ENCODE measurements at places on chromosomes 1 and 21.

DNA sequence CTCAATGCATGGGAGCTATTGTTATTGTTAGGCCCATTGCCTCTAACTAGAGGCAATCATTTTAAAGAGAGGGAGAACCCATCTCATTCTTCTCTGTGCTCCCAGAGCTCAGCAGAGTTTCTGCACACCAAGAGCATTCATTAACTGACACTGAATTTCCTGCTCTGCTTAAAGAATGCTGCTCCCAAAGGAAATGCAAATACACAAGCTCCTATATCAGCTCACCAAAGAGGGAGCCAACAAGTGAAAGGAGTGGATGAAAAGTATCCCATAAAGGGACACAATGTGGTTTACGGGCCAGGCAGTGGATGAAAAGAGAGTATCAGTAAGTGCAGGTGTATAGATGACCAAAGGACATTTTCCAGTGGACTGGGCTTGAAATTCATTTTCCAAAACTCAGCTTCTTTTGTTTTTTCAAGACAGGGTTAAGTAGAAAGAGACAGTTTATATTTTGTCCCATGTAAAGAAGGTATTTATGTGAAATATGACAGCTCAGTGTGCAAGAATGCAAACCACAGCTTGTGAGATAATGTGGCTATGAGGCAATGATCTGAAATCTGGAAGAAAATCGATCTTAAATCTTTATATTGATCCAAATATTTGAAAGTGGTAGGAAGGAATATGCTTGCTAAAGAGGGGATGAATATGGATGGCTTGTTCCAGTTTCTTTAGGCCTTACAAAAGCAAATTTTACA, 207.7 kb upstream of the CAMK1G start:
- no peak for DNase-seq

- DNase-seq, result no peak
These were observed 1.0 kb upstream of the SYNJ1 start for GRCh38 chr21:32728848-32729247.

- no peak for DNase-seq
These were observed 359.5 kb upstream of the PLXNA2 start for GRCh38 chr1:208603721-208604120.

GRCh38 chr1:208159555-208160258, 84.5 kb downstream of the PLXNA2 start:
- no peak for DNase-seq

DNA sequence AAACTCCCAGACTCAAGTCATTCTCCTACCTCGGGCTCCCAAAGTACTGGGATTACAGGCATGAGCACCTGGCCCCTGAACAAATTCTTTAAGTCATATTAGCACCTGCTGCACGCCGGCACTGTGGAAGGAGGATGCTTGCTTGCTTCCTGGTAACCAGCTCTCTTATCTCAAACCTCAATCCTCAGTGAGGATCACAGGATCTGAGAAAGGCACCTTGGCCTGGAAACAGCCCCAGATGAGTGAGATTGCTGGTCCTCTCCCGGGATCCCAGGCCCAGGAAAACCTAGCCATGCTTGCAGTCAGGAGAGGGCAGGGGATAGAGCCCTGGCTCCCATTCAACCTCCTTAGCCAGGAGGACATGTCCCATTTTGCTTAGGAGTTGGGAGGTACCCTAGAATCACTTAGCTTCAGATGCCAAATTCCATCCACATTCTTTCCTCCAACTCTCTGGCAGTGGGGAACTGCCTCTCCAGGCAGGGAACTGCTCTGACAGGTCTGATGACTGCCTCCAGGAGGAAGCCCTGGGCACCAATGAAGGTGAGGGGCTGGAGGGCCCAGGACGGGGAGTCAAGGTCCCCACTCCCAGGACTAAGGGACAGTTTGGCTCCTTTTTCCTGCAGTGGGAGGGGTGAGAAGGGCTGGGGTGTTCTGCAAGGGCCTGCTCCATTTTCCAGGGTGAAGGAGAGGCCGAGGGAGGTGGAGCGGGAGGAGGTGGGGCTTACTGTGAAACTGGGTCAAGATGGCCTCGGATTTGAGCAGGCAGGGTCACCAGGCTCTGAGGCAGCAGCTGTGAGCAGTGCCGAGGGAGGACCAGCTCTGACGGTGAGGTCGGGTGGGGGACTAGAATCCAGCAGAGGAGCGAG, 9.5 kb downstream of the GPR37L1 start:
- DNase-seq, result no peak

- no peak for DNase-seq
These were observed 78.3 kb downstream of the LRRC8C start for GRCh38 chr1:89711140-89711778.

GRCh38 chr1:70899735-70900134, 147.9 kb downstream of the PTGER3 start:
- DNase-seq, result no peak

DNA sequence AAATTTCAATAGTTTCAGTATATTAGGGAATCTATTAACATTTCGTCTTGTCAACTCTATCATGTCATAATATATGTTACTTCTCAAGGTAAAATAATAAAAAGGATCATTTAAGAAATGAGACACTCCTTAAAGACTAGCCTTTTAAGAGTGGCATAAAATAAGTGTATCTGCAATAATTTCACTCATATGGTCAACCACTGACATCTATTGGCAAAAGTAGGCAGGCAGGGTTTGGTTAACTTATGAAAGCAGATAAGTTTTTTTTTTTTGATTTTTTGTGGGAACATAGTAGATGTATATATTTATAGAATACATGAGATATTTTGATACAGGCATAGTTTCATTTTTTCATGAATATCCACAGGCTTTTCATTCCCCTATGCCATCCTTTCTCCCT, 5.5 kb upstream of the RGS21 start:
- no peak for DNase-seq

DNA sequence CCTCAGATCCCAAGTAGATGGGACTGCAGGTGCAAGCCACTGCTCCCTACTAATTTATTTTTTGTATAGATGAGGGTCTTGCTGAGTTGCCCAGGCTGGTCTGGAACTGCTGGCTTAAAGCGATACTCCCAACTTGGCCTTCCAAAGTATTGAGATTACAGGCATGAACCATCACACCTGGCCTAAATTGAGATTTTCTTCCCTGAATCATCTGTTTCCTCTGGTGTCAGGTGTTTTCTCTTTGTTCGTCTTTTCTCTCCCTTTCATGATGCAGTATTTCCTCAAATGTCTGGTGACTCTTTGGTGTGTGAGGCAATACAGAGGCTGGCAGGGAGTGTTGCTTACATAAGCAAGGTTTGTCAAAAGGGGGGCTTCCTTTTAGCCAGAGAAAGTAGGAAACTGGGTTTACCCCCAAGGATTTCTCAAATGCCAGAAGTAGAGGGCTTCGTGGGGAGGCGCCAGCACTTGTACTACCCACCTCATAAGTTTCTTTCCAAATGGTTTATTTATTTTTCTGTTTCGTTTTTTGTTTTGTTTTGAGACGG, 27.6 kb downstream of the CLDN14 start:
- DNase-seq, result no peak

GRCh38 chr1:97573553-97573952, 347.3 kb downstream of the DPYD start:
- no peak for DNase-seq

DNA sequence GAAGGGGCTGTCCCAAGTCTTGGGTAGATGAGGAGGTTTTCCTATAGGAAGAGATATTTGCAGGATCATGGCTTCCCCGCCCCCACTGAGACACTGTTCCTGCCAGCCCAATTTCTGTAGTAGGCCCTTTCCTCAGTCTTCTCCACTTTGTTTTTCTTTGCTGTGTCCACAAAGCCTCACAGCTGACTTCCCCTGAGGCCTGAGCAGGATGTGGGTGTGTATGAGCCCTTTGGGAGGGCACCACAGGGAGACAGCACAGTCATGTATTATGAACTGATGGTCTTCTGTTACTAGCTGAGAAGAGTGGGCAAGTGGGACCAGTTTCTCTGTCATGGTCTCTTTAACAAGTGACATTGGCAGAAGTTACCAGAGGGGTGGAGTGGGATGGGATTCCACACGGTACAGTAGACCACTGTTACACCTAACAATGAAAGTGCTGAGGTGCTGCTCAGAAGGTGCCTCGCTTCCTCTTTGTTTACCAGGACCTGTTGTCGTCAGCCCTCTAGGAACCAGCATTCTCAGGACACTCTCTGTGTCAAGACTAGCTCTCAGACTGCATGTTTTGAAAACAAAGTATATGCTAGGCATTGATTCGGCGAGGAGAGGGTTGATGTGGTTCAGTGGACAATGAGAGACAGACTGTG, 253.8 kb upstream of the HOOK1 start:
- DNase-seq, result no peak

DNA sequence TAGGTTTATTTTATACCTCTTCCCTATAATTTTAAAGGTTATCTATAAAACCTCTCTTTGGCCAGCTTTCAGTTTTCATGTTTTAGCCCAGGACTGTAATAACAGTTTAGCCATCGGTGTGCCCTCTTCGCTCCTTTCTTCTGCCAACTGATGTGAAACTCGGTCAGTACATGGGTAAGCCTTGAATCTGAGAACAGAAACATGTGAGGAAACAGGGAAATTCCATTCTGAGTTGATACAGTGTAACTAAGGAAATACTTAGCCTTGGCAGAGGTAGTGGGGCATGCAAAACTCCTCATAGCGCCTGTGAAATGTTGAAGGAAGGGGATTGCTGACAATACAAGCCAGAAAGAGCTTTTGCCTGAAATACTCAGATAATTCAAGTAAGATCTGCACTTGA, 465.2 kb downstream of the NCAM2 start:
- no peak for DNase-seq

DNA sequence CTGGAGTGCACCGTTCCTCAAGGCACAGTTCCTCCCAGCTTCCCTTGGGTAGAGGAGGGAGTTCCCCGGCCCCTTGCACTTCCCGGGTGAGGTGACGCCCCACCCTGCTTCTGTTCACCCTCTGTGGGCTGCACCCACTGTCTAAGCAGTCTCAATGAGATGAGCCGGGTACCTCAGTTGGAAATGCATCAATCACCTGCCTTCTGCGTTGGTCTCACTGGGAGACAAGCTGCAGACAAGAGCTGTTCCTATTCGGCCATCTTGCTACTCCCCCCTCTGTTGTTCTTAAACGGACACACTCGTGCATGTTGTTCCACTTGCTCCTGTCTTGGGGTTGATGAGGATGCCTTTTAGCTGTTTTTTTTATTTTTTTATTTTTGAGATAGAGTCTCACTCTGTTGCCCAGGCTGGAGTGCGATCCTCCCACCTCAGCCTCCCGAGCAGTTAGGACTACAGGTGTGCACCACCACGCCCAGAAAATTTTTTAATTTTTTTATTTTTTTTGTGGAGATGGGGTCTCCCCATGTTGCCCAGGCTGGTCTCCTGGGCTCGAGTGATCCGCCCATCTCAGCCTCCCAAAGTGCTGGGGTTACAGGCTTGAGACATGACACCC, 3.0 kb upstream of the MORC3 start:
- no peak for DNase-seq

- no peak for DNase-seq
These were observed 10.5 kb upstream of the KDF1 start for GRCh38 chr1:26970810-26971209.

- DNase-seq, result peak; percentile 24
These were observed 25.1 kb upstream of the LSS start for GRCh38 chr21:46253610-46254124.

DNA sequence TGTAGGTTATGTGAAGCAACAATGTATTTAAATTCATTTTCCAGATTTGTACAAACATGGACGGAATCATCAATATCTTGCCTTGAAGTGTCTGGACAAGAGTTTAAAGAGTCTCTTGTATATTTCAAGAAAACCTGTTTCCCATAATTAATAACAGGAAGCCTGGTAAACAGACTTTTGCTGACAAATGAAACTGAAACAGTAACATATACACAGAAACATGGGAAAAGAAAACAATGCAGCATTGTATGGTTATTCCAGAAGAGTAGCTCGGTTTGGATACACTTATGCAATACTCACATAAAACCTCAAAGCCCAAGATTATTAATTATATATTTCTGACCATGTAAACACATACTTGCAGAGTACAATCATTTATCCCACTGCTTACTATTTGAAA, 265.5 kb downstream of the PTPRC start:
- DNase-seq, result no peak

DNA sequence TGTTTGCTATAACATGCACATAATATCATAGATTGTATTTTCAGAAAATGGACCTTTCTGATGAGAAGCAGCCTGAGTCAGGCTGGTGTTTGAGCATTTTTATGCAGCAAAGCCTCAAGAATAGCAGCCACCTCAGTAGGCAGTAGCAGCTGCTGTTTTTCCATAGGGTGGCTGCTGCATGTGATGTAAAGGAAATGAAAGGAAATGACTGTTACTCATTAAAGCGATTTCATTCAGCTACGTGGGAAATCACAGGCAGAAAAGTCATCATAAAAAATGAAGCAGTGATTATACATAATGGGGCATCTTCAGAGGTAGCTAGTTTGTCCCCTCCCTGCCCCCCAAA, 110.4 kb downstream of the PATJ start:
- DNase-seq, result no peak

DNA sequence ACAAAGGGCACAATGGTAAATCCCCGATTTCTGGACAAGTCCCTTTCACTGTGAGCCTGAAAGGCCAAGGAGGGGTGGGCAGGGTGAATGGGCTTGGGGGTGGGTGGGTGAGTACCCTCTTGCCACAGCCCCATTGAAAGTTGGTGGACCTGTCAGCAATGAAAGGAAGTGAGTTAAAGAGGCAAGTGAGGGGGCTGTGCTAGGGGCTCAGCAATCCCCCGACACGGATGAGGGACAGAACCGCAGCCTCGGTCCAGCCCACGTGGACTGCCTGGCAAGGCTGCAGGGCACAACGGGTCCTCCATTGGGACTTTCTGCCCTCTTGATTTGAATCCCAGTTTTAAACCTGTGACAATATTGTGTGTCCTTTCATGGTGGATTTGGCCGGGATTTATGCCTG, 255.3 kb downstream of the FOXD2 start:
- DNase-seq, result no peak

DNA sequence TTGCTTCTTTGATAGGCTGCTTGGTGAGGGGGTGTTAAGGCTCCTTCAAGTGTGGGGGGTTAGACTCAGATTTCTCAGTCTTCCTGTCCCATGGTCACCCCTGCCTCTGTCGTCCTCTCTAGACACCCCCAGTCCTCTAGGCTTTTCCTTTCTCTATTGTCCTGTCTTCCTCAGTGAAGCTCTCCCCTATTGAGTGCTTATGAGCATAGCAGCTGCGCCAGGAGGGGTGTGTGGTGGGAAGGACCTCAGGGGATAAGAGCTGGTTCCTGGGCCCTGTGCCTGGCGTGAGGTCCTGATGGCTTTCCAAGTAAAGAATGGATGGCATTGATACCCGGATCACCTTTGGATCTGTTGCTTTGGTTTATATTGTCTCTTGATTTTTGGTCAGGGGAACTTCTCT, 69.1 kb downstream of the DIP2A start:
- DNase-seq, result no peak

DNA sequence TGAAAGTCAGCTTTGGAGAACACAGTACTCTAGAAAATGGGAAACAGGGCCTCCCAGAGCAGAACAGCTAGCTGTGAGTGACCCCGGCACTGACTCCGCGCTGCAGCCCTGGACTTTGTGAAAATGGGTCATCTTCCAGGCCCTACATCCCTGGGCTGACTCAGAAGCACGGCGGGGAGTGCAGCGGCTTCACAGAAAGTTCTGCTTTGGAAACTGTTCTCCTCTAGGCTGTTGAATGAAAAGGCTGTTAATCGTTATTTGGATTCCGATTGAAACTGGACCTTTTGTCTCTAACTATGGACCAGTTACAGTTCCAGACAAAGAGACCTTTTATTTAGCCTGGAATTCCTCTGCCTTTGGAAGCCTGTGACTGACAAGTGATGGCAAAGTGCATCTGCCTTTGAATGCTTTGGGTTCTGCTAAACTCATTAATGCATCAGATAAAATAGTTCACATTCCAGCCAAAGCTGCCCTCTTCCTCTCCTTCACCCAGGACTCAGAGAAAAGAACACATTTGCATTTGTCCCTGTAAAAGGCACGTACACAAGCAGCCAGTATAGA, 144.9 kb upstream of the HOOK1 start:
- DNase-seq, result no peak

All from stimulated activated CD8-positive, alpha-beta memory T cell treated with anti-CD3 and anti-CD28 coated beads, Interleukin-2, amount 100 ng/mL, for 48 hours (primary cell).